ENCODE measurements at places on chromosomes 1 and 21. TPM values are rescaled to one million over a fixed set of nuclear protein-coding genes. Genes with fewer than 3 reads are reported as not detected.

DNA sequence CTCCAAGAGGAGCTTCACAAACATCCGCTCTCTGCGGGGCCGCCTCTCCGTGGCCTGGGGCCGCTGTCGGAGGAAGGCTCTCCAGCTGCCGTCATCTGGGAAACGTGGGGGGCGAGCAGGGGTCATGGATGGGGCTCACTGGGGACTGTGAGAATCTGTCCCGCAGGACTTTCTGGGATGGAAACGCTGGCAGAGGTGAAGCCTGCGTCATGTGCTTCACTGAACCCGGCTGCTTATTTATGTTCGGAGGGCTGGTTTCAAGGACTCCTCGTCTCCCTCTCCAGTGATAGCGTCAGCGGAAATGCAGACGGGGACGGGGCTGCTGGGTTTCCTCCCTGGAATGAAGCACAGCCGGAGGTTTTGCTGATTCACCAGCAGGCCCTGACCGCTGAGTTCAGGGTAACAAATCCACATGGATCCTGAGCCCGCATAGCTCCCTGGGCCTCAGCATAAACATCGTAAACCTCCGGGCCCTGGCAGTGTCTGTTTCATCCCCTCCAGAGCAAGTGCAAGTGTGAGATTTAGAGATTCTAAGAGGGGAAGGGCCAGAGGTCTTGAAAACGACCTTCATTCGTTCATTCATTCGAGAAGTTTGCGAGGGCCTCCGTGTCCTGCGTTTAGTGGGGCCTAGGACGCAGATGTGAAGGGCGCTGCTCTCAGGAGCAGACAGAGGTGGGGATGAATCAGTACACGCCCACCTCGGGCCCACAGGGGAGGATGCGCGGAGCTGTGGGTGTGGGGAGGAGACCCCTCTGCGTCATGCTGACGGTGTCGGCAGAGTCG is 7.0 kb upstream of the POFUT2 start:
- peak; percentile 8 for DNase-seq

- no peak for DNase-seq
Observed at GRCh38 chr1:9118186-9118585, 10.7 kb downstream of the GPR157 start.

- no peak for DNase-seq
Observed at GRCh38 chr1:75632350-75632949, 21.5 kb upstream of the SLC44A5 start.

DNA sequence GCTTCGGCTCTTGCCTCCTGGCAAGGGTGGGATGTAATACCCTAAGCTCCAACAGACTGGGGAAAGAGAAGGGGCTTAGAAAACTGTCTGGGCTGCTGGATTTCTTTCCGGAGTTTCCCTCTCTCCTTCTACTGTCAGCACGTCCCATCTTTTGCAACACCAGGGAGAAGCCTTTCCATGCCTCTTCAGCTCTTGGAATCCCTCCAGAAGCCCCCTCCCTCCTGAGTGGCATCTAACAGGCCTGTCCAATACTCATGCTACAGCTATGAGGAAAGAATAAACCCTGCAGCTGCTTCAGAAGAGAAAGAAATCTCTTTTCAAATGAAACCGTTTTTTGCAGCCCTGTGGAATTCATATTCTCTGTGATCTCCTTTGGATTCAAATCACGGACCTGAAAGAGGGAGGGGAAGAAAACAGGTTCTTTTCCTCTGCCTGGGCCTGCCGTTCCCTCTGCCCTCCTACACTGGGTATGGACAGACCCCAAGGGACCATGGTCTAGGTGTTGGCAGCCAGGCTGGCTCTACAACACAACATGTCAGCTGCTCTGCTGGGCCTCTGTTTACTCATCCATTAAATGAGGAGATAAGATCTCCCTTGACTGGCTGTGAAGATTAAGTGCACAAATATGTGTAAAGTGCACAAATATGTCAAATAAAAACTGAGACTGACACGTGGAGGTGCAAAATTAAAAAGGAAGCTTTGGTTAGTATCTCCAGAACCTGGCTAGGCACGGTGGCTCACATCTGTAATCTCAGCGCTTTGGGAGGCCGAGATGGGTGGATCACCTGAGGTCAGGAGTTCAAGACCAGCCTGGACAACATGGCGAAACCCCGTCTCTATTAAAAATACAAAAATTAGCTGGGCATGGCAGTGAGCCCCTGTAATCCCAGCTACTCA is 6.0 kb upstream of the CAPN2 start:
- no peak for DNase-seq

DNA sequence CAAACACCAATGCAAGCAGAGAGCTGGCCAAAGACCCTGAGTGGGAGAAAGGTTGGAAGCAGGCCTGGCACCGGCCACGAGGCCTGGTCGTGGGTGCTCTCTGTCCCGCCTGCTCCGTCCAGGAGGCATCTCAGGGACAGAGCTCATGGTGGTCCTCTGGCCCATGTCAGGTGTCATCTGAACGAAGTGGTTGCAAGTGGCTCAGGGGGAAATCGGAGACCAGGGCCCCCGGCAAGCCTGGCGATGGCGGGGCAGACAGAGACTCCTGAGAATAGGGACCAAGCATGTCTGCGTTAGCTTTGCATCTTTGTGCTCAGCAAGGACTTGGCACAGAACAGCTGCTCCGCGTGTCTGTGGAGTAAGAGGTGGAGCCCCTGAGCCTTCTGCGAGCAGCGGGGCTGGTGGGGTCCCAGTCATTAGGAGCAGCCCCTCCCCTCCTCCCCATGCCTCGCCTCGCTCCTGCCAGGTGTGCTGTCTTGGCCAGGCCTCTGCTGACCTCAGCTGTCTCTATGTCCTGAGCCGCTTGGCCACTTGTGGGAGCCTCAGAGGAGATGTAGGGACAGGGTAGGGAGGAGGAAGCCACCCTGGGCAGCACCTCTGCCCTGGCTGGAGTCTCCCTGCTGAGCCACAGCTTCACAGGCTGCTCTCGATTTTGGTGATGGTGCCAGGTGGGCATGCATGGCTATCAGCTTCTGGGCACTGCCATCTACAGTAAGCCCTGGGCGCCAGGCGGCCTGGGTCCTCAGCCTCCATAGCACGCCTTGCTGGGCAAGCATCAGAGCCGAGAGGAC is 362.9 kb upstream of the VAMP3 start:
- no peak for DNase-seq

DNA sequence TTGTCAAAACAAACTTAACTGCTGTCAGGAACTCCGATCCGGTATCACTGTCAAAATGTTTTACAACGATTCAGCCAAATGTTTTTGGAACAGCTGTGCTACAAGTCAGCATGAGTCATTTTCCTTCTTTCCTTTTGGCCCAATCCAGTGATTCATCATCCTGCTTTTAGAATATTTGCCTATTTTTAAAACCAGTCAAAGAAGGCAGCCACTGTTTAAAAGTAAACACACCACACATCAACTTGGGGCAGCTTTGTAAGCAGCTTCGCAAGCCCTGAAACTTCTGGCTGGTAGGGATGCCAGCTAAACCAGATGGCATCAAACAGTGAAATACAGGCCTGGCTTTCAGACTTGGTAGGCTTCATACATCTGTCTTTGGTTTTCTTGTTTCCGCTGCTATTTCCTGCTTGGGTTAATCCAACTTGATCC is 14.9 kb downstream of the MAP3K7CL start:
- no peak for DNase-seq

The SH2D1B gene
- total RNA-seq, result not detected

GRCh38 chr1:33032126-33032869 is 4.4 kb downstream of the AK2 start:
- no peak for DNase-seq

DNA sequence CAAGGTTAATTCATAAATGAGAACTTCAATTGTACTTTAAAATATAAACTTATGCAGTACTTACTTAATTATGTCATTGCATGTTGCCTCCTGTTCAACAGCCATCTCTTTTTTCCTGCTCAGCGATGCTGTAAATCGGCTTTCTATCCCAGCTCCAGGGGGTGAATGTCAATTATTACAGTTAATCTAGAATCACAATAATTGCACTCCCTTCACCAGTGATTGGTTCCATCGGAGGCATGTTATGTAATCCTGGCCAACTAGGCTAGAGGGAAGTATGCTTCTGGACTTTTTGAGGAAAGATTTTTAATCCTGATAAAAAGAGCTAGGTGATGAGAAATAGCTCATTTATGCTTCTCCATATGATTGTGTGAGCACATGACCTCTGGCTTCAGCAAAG is 53.8 kb upstream of the SGIP1 start:
- no peak for DNase-seq

The RAP1GAP gene
- 16.1 TPM for total RNA-seq

The PCBP3 gene
- total RNA-seq, result 4.3 TPM

The PRRX1 gene
- 1.5 TPM for total RNA-seq

DNA sequence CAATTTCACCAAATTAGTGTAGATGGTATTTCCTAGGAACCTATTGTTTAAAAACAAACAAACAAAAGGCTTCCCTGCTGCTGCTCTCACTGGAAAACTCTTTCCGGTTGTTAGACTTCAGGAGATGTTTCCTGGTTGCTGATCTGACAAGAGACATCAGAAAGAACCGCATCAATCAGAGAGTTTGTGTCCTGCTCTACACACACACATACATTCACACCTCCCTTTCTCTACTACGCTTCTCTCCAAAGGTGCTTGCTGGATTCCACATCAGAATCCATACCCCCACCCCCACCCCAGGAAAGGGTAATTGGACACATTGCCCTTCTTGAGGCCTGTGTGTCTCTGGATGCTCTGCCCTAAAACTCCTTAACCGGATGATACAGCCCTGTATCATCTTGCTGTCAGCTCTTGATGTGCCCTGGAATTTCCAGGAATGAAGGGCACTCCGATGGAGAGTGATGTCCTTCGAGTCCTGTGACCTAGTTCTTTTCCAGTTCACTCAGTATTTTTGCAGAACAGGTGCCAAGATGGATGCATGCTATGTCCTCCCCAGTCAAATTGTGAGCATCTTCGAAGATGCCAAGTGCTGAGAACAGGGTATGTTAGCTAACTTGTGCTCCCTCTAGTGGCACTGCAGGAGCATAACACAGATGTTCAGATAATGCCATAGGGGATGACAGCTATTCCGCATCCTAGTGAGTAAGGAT is 113.7 kb upstream of the SLC35F3 start:
- DNase-seq, result no peak

The XCL1 gene
- 0.91 TPM for total RNA-seq

GRCh38 chr1:235953801-235954200 is 87.1 kb upstream of the LYST start:
- no peak for DNase-seq

DNA sequence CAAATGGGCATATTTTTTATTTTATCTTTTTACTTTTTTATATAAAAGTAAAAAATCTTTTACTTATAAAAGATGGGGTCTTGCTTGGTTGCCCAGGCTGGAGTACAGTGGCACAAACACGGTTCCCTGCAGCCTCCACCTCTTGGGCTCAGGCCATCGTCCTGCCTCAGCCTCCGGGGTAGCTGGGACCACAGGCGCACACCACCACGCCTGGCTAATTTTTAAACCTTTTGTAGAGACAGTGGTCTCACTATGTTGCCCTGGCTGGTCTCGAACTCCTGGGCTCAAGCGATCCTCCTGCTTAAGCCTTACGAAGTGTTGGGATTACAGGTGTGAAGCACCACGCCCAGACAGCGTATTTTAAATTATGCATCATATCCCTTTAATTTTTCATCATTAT is 986 bp downstream of the H6PD start:
- DNase-seq, result no peak

The RGS13 gene
- total RNA-seq, result not detected

- DNase-seq, result no peak
Observed at GRCh38 chr1:52502789-52503188, 50.1 kb downstream of the TUT4 start.

- no peak for DNase-seq
Observed at GRCh38 chr1:54461731-54462596, 55.8 kb upstream of the SSBP3 start.

GRCh38 chr1:33161061-33161681 is 20.7 kb downstream of the TRIM62 start:
- no peak for DNase-seq

The S100A3 gene
- 1.5 TPM for total RNA-seq

- DNase-seq, result no peak
Observed at GRCh38 chr1:242454262-242455051, 70.0 kb downstream of the PLD5 start.

The MRPL9 gene
- total RNA-seq, result 81.0 TPM

The NUDC gene
- total RNA-seq, result 101 TPM

- DNase-seq, result no peak
Observed at GRCh38 chr1:201479201-201479730, 10.3 kb upstream of the PHLDA3 start.

- no peak for DNase-seq
Observed at GRCh38 chr1:29370067-29370466, 133.7 kb downstream of the PTPRU start.

DNA sequence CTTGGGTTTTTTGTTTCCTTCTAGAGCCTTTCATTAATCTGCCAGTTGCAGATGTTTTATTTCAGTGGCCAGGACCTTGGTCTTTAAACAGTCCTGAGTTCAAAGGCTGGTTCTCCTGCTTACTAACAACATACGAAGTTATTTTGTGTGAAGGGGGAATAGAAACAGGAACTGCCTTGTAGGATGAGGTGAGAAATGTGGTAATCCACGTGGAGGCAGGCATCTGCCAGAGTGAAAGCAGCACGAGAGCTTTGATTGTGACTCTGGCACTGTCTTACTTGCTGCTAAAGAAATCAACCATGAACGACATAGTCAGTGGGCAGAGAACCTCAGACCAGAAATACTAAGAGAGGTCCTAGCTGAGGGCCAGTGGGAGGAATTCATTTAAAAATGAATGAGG is 30.4 kb downstream of the TMEM63A start:
- DNase-seq, result no peak

- DNase-seq, result no peak
Observed at GRCh38 chr21:42097860-42098454, 26.8 kb downstream of the UMODL1 start.

The RCSD1 gene
- 0.22 TPM for total RNA-seq

- DNase-seq, result no peak
Observed at GRCh38 chr1:111733183-111733991, 5.8 kb downstream of the INKA2 start.

GRCh38 chr21:26826801-26827200 is 18.4 kb downstream of the ADAMTS1 start:
- DNase-seq, result no peak

The S100A9 gene
- 0.95 TPM for total RNA-seq

The ZNF281 gene
- 34.2 TPM for total RNA-seq

DNA sequence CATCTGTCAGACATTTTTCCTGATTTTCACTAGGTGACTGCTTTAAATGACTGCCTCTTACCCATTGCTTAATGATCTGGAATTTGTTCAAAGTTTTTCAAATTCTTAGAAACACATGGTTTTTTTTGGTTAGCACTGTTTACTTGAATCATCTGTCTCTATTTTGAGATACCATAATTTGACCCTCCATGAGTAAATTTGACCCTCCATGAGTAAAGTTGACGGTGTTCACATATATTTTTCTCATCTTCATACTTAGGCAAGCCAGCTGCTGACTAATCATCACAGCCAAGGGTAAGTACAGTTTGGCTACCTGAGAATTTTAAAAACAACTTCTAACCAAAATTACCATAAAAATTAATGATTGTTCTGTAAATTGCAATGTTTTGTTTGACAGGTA is 586.5 kb downstream of the PTBP2 start:
- no peak for DNase-seq

- DNase-seq, result no peak
Observed at GRCh38 chr1:39626646-39627045, 12.8 kb downstream of the HEYL start.

DNA sequence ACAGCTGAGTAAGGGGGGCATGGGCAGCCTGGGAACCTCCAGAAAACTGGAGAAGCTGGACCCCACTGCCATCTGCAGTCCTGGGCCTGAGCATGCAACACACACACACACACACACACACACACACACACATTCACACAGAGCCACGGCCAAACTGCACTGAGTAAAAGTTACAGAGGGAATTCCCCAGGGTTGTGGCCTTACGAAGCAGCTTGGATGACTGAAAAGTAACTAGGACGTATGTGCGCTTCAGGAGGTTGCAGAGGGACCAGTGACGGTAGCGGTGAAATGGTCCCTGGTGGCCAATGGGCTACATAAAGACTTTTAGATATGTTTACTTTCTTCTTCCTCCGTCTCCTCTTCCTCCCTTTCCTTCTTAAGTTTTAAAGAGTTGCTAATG is 232.5 kb upstream of the TMEM51 start:
- DNase-seq, result no peak
